Omental fat pad (tissue), 4 donors: ENCODE measurements at places on chromosomes 3 and 15. TPM values are rescaled to one million over a fixed set of nuclear protein-coding genes. Genes with fewer than 3 reads are reported as not detected.

DNA sequence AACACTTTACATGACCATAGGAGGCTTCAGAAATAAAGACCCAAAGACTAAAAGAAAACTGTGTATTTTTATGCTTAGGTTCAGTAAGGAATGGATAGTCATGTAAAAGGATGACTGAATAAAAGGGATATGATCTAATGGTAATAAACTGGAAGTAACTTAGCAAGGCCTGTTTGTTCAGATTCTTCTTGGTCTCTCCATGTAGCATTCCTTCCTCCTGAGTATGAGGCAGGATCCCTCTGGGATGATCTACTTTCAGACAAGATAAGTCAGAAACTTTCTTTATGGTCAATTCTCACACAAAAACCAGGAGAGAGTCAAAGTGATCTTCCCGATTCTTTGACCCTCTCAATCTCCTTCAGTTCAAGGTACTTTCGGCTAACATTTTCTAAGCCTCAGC, 340.8 kb upstream of the DCBLD2 start:
- no peak for DNase-seq

GRCh38 chr15:52784799-52785671, 5.1 kb downstream of the ONECUT1 start:
- DNase-seq = no peak

DNA sequence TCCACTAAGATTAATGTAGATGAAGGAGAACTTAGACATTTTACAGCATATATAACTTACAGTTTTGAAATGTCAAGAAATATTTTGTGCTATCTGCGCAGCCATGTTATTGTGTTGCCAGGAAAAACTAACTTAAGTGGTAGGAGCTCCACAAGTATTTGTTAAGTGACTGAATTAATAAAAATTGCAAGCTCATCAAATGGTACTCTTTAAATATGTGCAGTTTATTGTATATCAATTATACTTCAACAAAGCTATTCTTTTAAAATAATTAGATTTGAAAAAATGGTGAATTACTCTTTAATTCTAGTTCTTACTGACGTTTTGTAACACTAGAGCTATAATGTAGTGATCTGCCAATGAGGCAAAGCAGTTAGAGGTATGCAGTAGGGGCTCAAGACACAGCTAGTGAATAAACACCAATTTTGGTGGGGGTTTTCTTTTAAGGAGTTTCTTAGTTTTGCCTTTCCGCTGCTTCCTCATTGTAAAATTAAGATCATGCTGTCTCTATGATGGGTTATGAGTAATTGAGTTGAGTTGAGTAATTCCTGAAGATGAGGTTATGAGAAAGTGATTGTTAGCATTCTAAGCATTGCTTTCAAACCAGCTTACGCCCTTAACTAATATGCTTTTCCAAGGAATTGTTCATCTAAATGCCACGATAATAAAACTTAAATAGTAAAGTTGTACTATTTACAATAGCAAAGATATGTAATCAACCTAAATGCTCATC, 10.9 kb upstream of the LXN start:
- DNase-seq = no peak

GRCh38 chr3:133890972-133891644, 4.6 kb downstream of the RAB6B start:
- DNase-seq = no peak

GRCh38 chr3:8891303-8891702, 72.0 kb downstream of the RAD18 start:
- DNase-seq = no peak

- no peak for DNase-seq
These were observed 942.8 kb upstream of the CFAP20DC start for GRCh38 chr3:59992578-59992977.

DNA sequence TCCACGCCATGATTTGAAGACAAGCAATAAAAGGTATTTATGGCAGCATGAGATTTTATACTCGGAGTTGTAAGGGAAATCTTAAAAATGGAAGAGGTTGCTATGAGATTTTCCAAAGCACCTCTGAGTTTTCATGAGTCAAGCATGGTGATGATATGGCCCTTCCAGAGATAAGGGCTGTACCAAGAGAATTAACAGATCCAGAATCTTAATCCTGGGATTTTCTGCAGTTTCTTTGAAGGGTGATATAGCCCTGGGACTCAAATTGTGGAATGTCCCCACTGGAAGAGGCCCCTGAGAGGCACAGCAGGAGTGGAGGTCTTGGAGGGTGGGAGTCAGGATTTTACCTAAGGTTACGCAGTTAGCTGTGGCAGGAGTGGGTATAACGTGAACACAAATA, 243.3 kb downstream of the ZNF621 start:
- DNase-seq = no peak

DNA sequence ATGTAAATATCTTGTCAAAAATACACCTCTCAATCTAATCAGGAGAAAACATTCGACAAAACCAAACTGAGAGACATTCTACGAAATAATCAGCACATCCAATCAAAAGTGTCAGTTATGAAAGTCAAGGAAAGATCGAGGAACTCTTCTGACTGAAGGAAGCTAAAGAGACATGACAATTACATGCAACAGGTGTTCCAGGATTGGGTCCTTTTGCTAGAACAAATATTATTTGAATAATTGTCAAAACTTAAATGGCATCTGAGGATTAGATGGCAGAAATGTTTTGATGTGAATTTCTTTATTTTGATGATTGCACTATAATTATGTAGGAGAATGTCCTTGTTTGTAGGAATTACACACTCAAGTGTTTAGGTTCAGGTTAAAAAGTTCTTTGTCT, 124.1 kb upstream of the HES1 start:
- DNase-seq = no peak

- DNase-seq = no peak
These were observed 14.3 kb upstream of the CCNL1 start for GRCh38 chr3:157174290-157174648.

DNA sequence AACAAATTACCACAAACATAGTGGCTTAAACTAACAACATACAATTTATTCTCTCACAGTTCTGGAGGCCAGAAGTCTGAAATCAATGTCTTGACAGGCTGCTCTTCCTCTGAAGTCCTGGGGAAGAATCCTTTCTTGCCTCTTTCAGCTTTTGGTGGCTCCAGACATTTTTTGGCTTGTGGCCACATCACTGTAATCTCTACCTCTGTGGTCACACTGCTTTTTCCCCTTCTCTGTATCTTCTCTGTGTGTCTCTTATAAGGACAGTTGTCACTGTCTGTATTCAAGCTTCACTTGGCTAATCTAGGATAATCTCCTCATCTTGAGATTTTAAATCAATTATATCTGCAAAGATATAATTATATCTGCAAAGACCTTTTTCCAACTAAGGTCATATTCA, 80.3 kb upstream of the ABHD2 start:
- DNase-seq = no peak

- no peak for DNase-seq
These were observed 35.9 kb downstream of the ITPR1 start for GRCh38 chr3:4528819-4529600.

DNA sequence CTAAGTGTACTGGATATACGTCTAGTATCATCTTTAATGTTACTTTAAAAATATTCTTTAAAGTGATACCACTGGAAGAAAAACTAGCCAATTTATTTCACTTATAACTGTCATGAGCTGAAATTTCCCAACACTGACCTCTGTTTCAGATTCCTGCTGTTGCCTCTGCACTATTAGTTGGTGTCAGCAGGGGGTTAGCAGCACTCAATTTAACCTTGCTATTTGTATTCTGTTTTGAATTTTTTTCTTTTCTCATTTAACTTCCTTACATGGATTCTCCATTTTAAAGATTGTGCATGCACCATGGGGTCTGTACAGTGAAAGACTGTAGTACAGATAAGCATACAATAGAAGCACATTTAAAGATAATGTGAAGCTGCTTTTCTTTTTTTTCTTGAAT, 169.2 kb downstream of the UBE2E2 start:
- DNase-seq = no peak

GRCh38 chr3:143963946-143964345, 7.7 kb upstream of the DIPK2A start:
- DNase-seq = no peak

- DNase-seq = no peak
These were observed 90.1 kb downstream of the VGLL4 start for GRCh38 chr3:11553436-11554235.

- no peak for DNase-seq
These were observed 1044.5 kb downstream of the NTRK3 start for GRCh38 chr15:87212041-87212440.

DNA sequence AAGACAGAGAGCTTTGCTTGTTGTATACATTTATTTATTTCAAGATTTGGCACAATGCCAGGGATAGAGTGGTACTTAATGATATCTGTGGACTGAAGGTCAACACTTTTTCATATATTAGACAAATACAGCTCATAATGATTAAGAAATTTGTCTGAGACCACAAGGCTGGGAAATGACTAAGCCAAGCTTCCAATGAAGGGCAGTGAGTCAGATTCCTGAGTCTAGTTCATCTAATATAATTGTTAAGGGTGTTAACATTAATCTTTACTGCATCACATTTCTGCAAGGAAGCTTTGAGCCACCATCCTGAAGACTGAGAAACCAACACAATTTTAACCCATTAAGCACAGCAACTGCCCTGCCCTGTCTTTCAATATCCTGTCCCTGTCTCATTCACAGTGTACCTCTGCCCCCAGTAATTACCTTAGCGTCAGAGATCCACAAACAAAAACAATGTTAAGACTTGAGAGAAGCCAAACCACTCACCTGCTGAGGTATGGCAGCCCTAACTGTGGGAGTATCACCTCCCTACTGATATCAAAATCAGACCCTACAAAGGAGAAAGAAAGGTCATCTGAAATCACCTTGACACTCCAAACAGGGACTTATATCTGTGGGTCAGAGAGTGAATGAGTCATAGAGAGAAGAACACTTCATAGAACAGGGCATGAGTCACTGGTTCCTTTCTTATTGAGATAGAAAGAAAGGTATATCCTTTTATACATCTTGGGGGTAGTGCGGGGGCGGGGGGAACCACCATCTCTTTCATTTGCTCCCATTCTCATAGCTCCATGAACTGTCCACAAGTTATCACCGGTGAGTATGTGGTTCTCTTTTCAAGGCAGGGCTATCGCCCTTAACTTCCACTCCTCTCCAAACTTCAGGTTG, 74.7 kb downstream of the MAGI1 start:
- DNase-seq = no peak

GRCh38 chr3:118946449-118946848, 88.2 kb downstream of the IGSF11 start:
- DNase-seq = no peak

DNA sequence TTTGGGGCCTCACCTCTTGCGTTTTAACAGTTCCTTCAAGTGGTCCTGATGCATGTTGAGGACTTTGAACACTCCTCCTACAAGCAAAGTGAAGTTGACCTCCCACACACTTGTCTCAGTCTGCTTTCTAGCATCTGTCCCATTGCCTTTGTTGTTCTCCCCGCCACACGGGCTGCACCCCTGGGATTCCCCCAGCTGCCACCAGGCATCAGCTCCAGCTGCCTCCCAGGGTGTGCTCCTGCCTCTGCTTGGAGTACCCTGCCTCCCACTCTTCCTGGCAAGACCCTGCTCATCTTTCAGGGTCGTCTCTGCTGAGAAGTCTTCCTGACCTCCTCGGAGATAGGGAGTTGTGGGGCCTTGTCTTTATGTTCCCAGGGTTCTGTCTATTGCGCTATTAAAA, 52.2 kb downstream of the IGF1R start:
- DNase-seq = no peak

- no peak for DNase-seq
These were observed 331.3 kb upstream of the FRG2C start for GRCh38 chr3:75332794-75333193.

DNA sequence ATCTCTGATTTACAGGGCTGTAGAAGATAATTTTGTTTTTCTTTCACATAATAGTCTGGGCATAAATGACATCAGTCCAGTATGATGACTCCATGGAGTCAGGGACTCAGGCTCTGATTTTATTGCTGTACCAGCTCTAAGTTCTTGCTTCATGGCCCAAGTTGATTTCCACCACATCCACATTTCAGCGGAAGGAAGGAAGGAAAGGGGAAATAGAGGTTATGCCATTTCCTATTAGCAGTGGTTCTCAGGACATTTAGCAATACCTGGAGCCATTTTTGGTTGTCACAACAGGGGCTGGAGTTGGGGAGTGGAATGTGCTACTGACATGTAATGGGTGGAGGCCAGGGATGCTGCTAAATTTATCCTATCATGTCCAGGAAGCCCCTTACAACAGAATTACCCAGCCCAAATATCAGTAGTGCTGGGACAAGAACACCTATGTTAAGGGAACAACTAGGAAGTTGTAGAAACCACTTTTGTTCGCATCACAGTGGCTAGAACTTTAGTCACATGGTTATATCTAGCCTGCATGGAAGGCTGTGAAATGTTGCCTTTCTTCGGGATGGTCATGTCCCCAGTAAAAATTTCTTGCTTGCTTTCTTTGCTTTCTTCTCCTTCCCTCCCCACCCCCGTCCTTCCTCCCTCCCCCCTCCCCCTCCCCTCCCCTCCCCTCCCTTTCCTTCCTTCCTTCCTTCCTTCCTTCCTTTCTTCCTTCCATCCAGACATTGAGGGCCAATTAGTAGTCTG, 42.1 kb downstream of the OXSR1 start:
- DNase-seq = no peak

GRCh38 chr15:31311735-31312619, 14.7 kb upstream of the KLF13 start:
- DNase-seq = peak; percentile 11

- DNase-seq = no peak
These were observed 27.0 kb downstream of the NSMCE3 start for GRCh38 chr15:29242456-29243242.

DNA sequence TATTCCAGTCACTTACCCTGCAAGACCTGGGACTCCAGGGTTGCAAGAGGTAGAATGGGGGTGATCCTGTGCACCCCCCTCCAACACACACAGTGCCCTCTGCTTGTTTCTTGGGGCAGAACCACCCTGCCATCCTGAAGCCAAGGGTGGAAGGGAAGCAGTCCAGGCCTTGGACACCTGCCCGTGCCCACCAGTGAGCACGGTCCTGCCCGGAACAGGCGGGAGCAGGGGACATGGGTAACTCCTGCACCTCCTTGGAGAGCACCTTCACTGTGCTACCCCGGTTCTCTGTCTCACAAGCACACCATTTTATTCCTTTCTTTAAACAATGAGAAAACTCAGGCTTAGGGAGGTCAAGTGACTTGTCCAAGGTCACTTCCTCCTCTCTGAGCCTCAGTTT, 57.0 kb downstream of the SLC6A6 start:
- DNase-seq = no peak

Gene CD96
- total RNA-seq = 4.1 TPM

Gene TMCO5A
- total RNA-seq = not detected

Gene KNG1
- total RNA-seq = not detected

Gene CACNA1D
- total RNA-seq = 0.24 TPM

Gene DPPA2
- total RNA-seq = not detected

Gene CLDN11
- 52.1 TPM for total RNA-seq

Gene SSUH2
- total RNA-seq = not detected

Gene CFAP100
- not detected for total RNA-seq

Gene OXSR1
- 51.7 TPM for total RNA-seq

Gene SEMA3G
- 21.3 TPM for total RNA-seq

Gene TM6SF1
- 13.4 TPM for total RNA-seq
